Erythroblast (primary cell): ENCODE measurements at places on chromosomes 13 and 19.

DNA sequence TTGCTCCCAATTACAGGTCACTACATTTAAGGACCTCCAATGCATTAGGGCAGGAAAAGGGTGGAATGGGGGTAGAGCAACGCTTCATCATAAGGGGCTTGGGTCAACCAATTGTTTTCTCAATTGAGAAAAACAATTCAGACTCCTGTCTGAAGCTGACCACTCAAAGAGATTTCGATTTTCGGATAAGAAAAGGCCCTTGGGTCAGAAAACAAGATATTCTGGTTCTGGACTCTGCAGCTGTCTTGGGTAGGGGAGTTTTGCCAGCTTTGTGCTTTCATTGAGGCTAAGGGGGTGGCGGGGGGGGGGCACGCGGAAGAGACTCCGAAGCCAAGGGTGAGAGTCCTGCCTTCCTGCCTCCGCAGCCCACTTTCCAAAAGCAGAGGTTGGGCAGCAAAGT lies 4.8 kb upstream of the ZNF98 start:
- DNase-seq: no peak

- no peak for DNase-seq
These were observed 3.4 kb downstream of the EVI5L start for GRCh38 chr19:7833225-7834099.

DNA sequence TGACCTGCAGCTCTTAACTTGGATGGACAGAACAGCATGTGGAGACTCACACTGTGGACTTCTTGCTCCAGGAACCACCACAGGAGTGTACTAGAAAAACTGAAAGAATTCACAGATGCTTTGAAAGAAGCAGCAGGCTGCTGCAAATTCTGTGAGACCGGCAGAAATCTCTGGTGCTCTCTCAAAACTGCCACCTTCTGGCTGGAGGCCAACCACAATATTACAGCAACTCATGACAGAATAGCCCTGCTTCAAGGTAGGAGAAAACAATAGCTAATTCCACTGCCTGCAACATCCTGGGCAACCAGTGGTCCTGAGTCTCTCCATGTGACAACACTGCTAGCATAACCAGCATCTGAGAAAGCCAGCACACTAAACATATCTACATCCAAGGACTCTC lies 26.9 kb downstream of the CDK8 start:
- DNase-seq: no peak

DNA sequence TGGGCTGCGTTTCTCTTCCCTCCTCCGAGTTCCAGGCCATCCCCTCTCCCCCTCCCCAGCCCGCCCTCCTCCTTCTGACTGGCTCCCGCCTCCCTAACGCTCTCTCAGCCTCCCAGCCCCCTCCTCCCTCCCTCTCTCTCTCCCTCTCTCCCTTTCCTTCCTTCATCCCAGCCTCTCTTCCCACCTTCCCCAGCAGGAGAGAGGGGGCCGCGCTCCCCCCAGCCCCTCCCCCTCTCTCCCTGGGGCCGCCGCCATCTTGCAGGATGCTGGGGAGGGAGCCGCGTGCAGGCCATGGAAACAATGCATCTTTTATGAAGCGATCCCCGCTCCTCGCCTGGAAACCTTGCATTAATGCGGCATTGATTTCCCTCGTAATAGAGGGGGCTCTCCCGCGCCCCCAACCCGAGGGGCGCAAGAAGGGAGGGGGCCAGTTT lies 42.6 kb upstream of the ADGRL1 start:
- DNase-seq: no peak

DNA sequence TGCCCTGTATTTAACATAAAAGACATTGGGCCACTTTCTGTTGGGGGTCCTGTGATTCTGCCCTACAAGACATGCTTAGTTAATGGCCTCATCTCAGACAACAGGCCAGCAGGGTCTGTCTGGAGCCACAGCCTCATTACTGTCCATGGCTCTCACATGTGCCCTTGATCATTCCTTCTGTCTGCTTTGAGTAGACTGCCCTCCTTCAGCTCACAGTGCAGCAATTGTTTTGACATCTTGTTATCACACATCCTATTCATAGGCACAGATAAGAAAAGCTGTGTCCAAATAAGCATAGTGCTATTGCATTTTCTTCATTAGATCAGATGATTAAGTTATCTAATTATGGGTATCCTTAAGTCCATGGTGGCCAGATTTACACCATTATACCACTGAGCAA lies 127.9 kb downstream of the KCTD12 start:
- DNase-seq: no peak

- no peak for DNase-seq
These were observed 41.4 kb upstream of the FGF14 start for GRCh38 chr13:102443249-102443648.

GRCh38 chr19:4518345-4519171 lies at the start of gene PLIN4:
Gene PLIN4, minus strand, starts transcription at chr19:4518486. Its CDS starts 214 bp downstream, at chr19:4518272.
- no peak for DNase-seq

GRCh38 chr13:72181661-72182060 lies 314.7 kb upstream of the DACH1 start:
- DNase-seq: no peak

DNA sequence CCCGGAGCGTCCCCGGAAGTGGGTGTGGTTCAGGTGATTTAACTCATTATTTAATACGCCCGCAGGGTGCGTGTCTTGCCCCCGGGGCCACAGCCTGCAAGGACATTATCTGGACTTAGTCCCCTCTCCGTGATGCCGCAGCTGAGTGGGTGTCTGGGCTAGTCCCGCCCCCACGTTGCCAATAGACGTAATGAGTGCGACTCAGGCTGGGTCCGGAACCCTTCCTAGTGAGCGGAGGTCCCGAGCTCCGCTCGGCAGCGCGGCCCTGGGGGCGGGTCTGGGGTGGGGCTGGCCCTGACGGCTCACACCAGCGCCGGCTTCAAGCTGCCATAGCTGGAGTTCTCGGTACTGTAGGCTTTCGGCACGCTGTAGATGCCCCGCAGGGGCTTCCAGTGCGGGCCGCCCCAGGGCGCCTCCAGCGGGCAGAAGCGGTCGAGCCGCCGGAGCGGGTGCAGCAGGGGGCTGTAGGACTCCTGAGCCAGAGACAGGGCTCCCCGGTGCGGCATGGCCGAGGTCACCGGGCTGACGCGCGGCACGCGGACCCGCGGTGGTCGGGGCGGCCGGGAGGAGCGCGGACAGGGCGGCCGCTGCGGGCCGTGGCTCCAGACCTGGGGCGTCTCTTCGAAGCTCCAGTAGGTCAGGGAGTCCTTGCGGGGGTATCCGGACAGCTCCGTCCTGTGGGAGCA lies 918 bp upstream of the LHB start:
- no peak for DNase-seq

DNA sequence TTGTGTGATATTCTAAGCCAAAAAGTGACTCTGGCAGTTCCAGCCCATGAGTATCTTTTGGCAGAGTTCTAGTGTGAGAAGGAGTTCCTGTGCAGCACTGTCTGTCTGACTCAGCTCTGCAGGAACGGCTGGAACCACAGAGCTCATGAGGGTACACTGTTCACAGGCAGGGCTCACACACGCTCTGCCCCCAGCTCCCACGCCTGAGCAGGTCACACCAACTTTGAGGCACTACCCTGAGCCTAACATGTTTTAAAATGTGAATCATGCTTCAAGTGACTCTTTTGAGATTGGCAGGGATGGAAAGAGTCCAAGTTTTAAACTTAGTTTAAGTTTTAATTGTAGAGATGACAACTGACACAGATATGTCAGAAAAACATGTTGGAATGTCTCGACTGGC lies 1203.3 kb downstream of the UQCRFS1 start:
- DNase-seq: no peak

- no peak for DNase-seq
These were observed 125.0 kb upstream of the SOX1 start for GRCh38 chr13:111941845-111942447.

DNA sequence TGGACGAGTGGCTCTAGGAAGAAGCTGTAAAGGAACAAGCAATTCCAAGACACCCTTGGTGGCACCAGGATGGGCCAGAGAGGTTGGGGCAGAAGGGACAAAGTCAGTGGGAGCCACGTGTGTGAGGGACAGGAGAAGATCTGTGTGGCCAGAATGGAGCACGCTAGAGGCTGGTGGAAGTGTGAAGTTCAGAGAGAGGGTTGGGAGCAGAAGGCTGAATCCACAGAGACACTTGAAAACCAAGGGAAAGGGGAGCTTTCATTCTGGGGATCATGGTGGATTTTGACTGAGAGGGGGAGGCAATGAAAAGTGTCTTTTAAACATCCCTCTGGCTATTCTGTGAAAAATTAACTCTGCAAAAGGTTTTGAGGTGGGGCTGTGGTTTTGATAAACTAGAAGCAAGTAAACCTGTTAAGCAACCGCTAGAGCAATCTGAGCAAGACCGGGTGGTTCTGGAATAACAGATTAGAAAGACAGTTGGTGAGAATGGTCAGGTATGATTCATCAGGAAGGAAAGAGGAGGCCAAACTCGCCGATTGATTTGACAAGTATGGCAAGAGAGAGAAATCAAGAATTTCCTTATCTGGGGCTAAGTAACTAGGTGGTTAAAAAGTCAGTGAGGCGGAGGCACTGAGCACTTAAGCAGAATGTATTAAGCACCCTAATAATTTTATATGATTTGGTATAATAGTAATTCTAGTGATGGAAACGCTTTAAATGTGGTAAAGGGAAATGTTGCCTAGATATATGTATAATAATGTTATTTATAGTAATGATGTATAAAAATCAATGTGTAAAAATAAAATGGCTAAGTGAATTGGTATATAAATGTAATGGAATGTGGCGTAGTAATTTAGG lies 140.0 kb downstream of the MYO16 start:
- DNase-seq: peak; percentile 50

- DNase-seq: no peak
These were observed 221.7 kb upstream of the GPC6 start for GRCh38 chr13:93004919-93005318.

DNA sequence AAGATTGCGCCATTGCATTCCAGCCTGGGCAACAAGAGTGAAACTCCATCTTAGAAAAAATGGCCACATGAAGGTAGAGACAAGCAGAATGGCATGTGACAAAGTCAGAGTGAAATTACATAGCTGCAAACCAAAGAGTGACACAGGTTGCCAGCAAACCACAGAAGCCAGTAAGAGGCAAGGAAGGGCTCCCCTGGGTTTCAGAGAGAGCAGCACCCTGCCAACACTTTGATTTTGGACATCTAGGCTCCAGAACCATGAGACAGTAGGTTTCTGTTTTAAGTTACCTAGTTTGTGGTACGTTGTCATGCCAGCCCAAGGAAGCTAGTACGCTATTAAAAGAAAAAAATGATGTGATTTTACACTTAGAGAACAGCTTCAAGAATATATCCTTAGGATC lies 1.9 kb downstream of the NLRP4 start:
- no peak for DNase-seq

- DNase-seq: no peak
These were observed 304 bp downstream of the EVI5L start for GRCh38 chr19:7830272-7830771.

DNA sequence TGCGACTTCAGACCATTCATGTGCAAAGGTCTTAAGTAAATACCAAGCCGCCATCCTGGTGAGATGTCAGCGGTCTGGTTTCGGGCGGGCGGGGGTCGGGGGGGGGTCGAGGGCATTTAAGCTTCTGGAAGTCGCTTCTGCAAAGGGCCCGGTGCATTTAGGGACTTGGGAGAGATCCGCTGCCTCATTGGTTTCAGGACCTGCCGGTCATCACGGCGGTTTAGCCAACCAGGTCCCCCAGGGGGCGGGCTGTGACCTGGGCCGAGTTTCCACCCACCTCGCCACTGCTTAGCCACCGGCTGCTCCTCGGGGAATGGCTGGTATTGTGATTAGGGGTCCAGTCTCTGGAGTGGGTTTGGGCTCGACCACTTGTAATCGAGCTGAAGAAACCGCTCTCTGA lies 7.8 kb downstream of the ANKLE1 start:
- peak; percentile 86 for DNase-seq

GRCh38 chr13:113876346-113877148 lies 12.7 kb upstream of the GAS6 start:
- DNase-seq: no peak

DNA sequence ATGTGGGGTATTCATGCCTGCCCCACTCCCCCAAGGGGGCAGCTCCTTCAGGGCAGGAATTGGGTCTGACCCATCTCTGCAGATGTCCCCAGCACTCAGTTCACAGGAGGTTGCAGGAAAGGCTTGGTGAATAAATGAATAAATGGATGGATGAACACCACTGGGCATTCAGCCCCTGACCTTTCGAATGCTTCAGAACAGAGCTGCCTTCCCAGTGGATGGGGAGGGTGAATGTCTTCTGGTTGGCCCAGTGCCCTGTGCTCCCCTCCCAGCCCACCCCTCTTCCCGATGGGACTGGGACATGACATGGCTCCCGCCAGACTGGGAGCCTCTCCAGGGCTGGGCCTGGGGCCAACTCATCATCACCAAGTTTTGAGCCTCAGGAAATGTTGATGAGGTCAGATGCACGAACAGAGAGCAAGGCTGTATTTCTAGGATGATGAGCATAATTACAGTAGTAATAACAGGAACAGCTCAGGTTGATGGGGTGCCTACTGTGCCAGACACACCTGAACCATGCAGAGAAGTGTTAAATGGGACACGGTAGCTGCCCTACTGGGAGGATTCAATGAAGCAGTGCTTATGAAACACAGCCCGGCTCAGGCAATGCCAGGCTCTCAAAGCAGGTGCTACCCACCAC lies 25.7 kb downstream of the VRK3 start:
- no peak for DNase-seq

DNA sequence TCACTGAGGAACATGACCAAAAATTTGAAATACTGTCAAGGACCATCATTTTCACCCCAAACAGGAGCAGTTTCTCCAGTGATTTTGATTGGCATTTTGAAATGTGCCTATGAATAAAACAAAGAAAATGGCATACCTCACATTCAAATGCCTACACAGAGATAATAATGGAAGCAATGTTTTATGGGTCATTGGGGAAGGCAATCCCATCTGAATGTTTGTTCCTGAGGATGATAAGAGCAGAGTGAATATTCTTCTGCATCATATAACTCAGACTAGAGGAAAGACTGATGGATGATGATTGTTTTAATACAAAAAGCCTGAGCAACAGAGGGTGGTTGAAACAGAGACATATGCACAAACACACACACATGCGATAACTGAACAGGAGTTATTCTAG lies 2749.9 kb downstream of the PCDH9 start:
- no peak for DNase-seq

DNA sequence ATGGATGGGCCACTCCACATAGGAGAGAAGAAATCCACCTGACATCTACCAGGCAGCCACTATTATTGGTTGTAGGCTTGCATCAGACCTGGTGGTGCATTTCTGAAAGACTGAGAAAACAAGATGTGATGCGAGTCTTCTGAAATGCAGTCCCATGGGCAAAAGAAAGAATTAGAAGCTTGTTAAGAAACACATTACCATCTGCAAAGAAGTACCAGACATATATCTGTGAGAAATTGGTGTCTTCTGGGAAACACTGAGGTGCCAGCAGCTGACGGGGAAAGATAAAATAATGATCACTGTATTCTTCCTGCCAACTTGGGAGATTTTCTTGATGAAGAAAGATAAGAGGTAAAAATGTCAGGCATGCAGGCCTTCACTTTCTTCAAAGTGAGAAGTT lies 14.4 kb downstream of the AMER2 start:
- DNase-seq: no peak

- DNase-seq: no peak
These were observed 210.1 kb downstream of the GGACT start for GRCh38 chr13:100378533-100378932.

- no peak for DNase-seq
These were observed 27.3 kb downstream of the C13orf46 start for GRCh38 chr13:113946409-113947181.

GRCh38 chr13:93307651-93308050 lies 81.0 kb downstream of the GPC6 start:
- DNase-seq: no peak
